SJCRH30 (cell line): ENCODE measurements at places on chromosomes 16 and 17. TPM values are rescaled to one million over a fixed set of nuclear protein-coding genes. Genes with fewer than 3 reads are reported as not detected.

DNA sequence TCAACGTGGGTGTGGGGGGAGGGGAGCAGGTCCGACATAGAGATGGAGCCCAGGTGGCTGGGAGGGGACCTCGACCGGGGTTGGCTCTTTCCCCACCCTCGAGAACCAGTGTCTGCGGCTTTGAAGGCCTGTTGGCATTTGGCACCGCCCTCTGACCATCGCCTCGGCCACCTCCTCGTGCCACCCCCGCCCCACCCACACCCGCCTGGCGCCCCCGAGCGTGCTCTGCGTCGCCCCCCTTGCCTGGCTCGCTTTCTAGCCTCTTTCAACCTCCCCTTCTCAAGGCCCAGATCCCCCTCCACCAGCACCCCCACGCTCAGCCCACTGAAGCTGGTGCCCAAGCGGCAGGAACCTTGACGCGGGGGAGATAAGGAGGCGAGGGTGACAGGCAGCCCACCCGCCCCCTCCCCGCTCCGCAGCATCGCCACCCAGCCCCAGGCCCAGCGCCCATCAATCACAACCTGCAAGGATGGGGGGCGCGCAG is 619 bp downstream of the CACNB1 start:
- peaks cover 24% of the 10 kb centered on the region for H3K4me1 ChIP-seq
- peak; percentile 71 for DNase-seq
- no peaks in the 10 kb centered on the region for H3K27me3 ChIP-seq
- peaks cover 29% of the 10 kb centered on the region for H3K36me3 ChIP-seq

- H3K27me3 ChIP-seq: no peaks in the 10 kb centered on the region
- no peaks in the 10 kb centered on the region for H3K4me1 ChIP-seq
- no peak overlapping the region for H3K4me3 ChIP-seq
- peaks cover 14% of the 10 kb centered on the region for H3K36me3 ChIP-seq
- H3K27ac ChIP-seq: no peak overlapping the region
Measured at GRCh38 chr17:82740906-82741759, 5.7 kb downstream of the FN3K start.

- peaks cover 3% of the 10 kb centered on the region; the same call in 1 of the 2 replicates for H3K4me1 ChIP-seq
- peak within 1 kb of the TSS; percentile 21 for H3K27ac ChIP-seq
- no peaks in the 10 kb centered on the region for H3K27me3 ChIP-seq
- DNase-seq: peak; percentile 90
- H3K4me3 ChIP-seq: peak within 1 kb of the TSS; percentile 69
- no peaks in the 10 kb centered on the region for H3K36me3 ChIP-seq
Measured at GRCh38 chr17:50478391-50479381, at the start of gene RSAD1. Gene RSAD1, plus strand, starts transcription at chr17:50478860. Its CDS starts 25 bp downstream, at chr17:50478885.

DNA sequence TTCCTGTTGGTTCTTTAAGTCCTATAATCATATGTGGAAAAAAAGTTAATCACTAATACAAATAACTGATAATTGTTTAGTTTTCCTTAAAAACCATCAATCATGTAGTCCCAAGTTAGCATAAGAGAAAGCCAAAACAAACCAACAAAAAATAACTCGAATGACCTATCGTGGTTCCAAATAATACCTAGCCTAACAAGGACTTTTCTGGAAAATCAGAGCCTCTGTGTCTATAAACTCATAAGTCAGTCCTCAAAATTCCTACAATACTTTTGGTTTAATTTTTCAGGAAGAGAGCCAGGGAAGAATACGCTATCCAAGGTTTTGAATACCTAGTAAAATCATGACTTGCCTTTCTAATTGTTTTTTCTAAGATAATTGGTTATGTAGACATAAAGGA is 975.3 kb upstream of the SOX9 start:
- H3K27ac ChIP-seq: no peak overlapping the region
- no peak overlapping the region for H3K4me3 ChIP-seq
- DNase-seq: no peak
- H3K4me1 ChIP-seq: no peaks in the 10 kb centered on the region
- H3K36me3 ChIP-seq: no peaks in the 10 kb centered on the region

DNA sequence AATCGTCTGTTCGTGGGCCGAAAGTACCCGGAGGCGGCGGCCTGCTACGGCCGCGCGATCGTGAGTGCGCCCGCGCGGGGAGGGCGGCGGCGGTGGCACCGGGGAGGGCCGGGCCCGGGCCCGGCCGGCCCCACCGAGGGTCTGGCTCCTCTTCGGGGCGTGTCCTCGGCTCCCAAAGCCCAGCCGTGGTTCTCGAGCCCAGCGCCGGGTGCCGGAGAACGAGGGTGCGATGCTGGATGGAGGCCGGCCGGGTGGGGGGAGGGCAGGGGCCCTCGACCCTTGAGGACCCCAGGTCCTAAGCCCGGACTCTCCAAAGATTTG is 375 bp downstream of the STUB1 start:
- peaks cover 17% of the 10 kb centered on the region for H3K36me3 ChIP-seq
- no peak overlapping the region for H3K27ac ChIP-seq
- DNase-seq: no peak

- peaks cover 7% of the 10 kb centered on the region for H3K4me1 ChIP-seq
- no peak for DNase-seq
- no peak overlapping the region for H3K4me3 ChIP-seq
- H3K27me3 ChIP-seq: no peaks in the 10 kb centered on the region
- H3K36me3 ChIP-seq: peaks cover 22% of the 10 kb centered on the region
Measured at GRCh38 chr16:57175896-57176295, 9.9 kb downstream of the PSME3IP1 start.

GRCh38 chr17:28862561-28862960 is 7.7 kb downstream of the ERAL1 start:
- no peaks in the 10 kb centered on the region for H3K4me1 ChIP-seq
- DNase-seq: no peak
- no peak overlapping the region for H3K27ac ChIP-seq
- H3K4me3 ChIP-seq: no peak overlapping the region

Gene PRR14
- total RNA-seq: 10.5 and 12.7 TPM in 2 replicates

Gene SPATA20
- 12.0 and 13.1 TPM in 2 replicates for total RNA-seq

Gene SLC12A3
- not detected in 2 replicates for total RNA-seq

GRCh38 chr16:4701791-4702465 is 8.6 kb downstream of the NUDT16L1 start:
- H3K4me1 ChIP-seq: no peaks in the 10 kb centered on the region
- no peak for DNase-seq
- no peak overlapping the region for H3K27ac ChIP-seq
- H3K27me3 ChIP-seq: no peaks in the 10 kb centered on the region

DNA sequence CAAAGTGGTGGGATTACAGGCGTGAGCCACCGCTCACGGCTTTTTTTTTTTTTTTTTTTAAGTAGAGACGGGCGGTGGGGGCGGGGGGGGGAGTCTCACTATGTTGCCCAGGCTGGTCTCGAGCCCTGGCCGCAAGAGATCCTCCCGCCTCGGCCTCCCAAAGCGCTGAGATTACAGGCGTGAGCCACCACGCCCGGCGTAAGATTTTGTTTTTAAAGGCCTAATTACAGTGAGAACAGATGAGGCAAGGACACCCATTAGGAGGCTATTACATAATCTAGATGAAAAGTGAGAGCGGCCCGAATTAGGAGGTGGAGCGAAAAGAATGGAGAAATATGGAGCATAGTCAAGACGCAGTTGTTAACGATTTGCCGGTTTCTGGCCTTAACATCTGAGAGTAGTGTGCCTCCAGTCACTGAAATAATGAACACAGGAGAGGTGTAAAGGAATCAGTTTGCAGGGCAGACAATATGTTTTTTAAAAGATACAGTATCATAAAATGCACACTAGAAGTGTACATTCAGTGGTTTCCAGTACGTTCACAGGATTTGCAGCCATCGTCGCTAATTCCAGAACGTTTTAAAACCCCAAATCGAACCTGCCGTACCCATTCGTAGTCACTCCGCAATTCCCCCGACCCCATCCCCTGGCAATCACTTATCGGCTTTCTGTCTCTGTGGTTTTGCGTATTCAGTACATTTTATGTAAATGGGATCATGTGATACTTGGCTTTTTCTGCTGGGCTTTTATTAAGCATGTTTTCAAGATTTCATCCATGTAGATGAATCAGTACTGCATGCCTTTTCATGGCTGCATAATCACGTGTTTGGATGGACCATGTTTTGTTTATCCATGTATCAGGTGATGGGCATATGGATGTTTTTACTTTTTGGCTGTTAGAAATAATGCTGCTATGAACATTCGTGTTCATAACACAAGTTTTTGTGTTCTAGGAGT is 1.4 kb upstream of the SLX4 start:
- no peak for DNase-seq
- H3K4me3 ChIP-seq: peak overlapping the region; percentile 81
- H3K36me3 ChIP-seq: no peaks in the 10 kb centered on the region
- no peaks in the 10 kb centered on the region; the same call in 1 of the 2 replicates for H3K4me1 ChIP-seq
- no peaks in the 10 kb centered on the region for H3K27me3 ChIP-seq

DNA sequence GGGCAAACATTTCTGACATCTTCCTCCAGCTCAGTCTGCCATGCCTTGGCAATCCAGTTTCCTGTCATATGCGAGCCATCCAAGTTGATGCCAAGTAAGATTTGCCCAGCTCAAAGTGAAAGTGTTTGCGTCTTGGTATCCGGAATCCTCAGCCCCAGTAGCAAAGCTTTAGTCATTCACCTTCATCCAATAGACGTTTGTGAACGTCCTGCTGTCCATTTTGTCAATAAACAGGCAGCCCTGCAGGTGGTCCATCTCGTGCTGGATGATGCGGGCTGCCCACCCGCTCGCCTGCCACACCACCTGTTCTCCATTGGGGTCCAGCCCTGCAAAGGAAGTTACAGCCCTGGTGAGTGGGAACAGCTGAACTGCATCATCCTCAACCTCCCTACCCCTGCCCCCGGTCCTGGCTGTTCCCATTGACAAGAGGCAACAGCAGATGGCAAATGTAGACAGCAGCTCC is 1.5 kb downstream of the PDF start:
- DNase-seq: peak; percentile 38
- H3K27ac ChIP-seq: no peak overlapping the region
- H3K36me3 ChIP-seq: peaks cover 26% of the 10 kb centered on the region
- no peaks in the 10 kb centered on the region for H3K27me3 ChIP-seq
- peaks cover 10% of the 10 kb centered on the region for H3K4me1 ChIP-seq
- H3K4me3 ChIP-seq: no peak overlapping the region

- H3K4me1 ChIP-seq: peaks cover 17% of the 10 kb centered on the region
- H3K27me3 ChIP-seq: no peaks in the 10 kb centered on the region
- no peak overlapping the region for H3K27ac ChIP-seq
- no peak overlapping the region for H3K4me3 ChIP-seq
- no peaks in the 10 kb centered on the region for H3K36me3 ChIP-seq
- peak; percentile 20 for DNase-seq
Measured at GRCh38 chr17:57512258-57512657, 232.8 kb downstream of the CCDC182 start.

DNA sequence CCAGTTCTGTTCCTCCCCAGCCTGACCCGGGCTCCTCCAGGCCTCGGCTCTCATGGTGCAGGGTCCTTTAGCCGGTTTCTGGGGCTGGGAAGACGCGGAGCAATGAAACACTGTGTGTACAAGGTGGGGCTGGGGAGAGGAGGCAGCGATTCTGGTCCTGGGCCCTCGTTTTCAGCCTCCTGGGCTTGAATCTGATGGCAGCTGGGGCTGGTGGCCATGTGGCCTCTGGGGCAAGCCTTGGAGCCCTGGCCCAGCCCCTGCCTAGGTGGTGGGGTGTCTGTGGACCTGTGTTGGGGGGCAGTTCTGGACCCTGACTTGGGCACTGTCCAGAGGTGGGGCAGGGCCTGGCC is 4.1 kb downstream of the FOXJ1 start:
- H3K36me3 ChIP-seq: no peaks in the 10 kb centered on the region
- no peak for DNase-seq
- H3K27ac ChIP-seq: no peak overlapping the region

DNA sequence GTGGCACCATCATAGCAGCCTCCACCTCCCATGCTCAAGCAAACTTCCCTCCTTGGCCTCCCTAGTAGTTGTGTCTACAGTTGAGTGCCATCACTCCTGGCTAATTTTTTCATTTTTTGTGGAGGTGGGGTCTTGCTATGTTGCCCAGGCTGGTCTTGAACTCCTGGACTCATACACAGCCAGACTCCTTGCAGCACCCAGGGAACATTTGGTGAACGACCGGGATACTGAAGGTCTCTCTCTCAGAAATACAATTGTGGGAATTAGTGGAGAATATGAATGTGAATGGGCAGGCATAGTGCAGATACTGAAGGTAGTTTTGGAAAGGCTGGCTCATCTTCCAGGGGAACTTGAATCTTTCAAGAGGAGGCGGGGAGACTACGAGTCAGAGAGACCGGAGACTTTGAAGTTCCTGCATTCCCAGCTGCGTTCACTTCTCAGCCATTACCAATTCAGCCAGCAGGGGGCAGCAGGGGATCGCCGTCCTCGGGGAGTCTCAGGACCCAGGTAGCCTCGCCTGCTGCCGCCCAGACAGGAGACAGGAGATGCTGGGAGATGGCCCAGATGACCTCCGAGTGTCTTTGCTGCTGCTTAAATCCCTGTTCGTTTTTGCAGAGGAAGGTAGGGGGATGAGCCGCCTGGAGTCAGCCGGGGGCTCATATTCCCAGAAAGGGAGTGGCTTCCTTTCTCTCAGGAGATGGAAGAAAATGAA is 68.6 kb downstream of the HAPSTR1 start:
- H3K36me3 ChIP-seq: no peaks in the 10 kb centered on the region
- H3K4me3 ChIP-seq: no peak overlapping the region
- DNase-seq: peak; percentile 70
- no peak overlapping the region for H3K27ac ChIP-seq
- H3K27me3 ChIP-seq: no peaks in the 10 kb centered on the region
- H3K4me1 ChIP-seq: no peaks in the 10 kb centered on the region

DNA sequence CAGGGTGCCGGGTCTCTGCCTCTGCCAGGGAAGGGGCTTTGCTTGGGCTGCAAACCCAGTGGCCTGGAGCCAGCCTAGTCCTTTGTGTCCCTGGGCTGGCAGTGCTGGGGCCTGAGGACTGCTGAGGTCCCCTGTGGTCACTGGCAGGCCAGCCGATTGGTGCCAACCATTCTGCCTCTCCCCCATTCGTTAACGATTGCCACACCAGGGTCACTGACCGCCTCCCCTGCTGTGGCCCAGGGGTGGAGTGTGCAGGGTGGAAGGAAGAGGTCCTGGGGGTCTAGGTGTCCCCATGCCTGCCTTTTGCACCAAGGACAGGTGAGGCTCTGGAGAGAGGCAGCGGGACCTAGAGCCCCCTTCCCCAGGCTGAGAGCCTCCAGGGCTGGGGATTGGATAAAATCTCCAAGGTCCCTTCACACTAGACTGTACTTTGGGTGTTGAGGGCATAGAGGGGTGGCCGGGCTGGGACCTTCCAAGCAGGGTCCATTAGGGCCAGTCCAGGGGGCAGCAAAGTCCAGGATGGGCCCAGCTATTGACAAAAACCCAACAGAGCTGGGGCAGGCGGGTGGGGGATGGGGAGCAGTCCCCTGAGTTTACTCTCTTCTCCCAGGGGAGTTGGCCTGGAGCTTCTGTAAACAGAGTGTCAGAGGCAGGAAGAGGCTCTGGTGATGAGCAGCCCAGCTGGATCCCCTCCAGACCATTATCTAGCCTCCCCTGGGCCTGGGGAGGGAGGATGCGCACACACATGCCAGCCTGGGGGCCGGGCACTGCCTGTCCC is 1.1 kb downstream of the VASN start:
- H3K4me1 ChIP-seq: peaks cover 38% of the 10 kb centered on the region
- H3K27ac ChIP-seq: no peak overlapping the region
- no peak overlapping the region for H3K4me3 ChIP-seq
- H3K27me3 ChIP-seq: no peaks in the 10 kb centered on the region
